Sciatic nerve (tissue), 2 donors: ENCODE measurements at places on chromosomes 2 and 18. TPM values are rescaled to one million over a fixed set of nuclear protein-coding genes. Genes with fewer than 3 reads are reported as not detected.

- no peak for DNase-seq
These were observed 253.2 kb downstream of the L3MBTL4 start for GRCh38 chr18:6161549-6161948.

GRCh38 chr2:212906620-212907019 is 244.8 kb downstream of the IKZF2 start:
- no peak for DNase-seq

DNA sequence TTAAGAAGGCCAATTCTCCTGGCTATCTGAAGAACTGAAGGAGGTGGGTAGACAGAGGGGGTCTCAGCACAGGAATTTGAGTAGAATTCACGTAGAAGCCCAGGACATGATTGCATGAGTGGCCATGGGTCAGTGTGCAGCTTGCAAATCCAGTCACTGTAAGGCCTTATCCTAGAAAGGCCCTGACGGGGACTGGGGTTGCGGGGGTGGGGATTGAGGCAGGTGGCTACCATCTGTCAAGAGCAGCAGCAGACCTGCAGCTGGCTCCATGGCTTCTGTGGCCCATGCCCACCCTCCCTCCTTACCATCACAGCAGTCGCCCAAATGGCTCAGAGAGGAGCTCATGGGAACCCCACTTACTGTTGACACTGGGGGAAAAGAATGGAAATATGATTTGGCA is 34.6 kb upstream of the SLC14A1 start:
- DNase-seq: no peak

DNA sequence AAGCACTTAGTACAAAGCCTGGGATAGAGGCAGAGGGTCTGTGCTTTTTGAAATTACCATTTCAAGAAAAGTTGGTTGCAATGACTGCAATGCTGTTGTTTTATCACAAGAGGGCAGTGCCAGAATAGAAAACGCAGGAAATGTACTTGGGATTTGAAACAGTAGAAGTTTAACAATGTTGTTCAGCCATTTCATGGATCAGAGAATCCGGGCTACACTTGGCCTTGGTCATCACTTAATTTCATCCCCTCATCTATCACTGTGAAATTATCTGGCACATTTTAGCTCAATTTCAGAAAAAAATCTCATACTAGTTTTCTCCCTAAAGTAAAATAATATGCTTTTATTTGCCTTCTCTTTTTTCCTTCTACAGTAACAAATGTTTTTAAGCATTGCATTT is 70.8 kb downstream of the RAPGEF4 start:
- no peak for DNase-seq

CACNB4 gene
- 11.4 TPM for total RNA-seq

CCDC121 gene
- 7.6 TPM for total RNA-seq

XRCC5 gene
- 173 TPM for total RNA-seq
